ENCODE measurements at places on chromosomes 3 and 15. TPM values are rescaled to one million over a fixed set of nuclear protein-coding genes. Genes with fewer than 3 reads are reported as not detected.

CD96 gene
- total RNA-seq: under 0.01 TPM

TMEM40 gene
- total RNA-seq: not detected

NUDT16 gene
- total RNA-seq: 9.9 TPM

NLGN1 gene
- 6.1 TPM for total RNA-seq

C3orf49 gene
- total RNA-seq: not detected

PML gene
- total RNA-seq: 31.0 TPM

GOLGA8T gene
- 0.28 TPM for total RNA-seq

SPESP1 gene
- 4.2 TPM for total RNA-seq

MEGF11 gene
- not detected for total RNA-seq

DUOXA2 gene
- total RNA-seq: not detected

ACKR4 gene
- total RNA-seq: 6.8 TPM

LAMB2 gene
- total RNA-seq: 360 TPM

Measured in regular cardiac myocyte (primary cell).